ENCODE measurements at places on chromosomes 7 and 10.

GRCh38 chr7:2843711-2844152, 376 bp downstream of the GNA12 start:
- no peak for DNase-seq

DNA sequence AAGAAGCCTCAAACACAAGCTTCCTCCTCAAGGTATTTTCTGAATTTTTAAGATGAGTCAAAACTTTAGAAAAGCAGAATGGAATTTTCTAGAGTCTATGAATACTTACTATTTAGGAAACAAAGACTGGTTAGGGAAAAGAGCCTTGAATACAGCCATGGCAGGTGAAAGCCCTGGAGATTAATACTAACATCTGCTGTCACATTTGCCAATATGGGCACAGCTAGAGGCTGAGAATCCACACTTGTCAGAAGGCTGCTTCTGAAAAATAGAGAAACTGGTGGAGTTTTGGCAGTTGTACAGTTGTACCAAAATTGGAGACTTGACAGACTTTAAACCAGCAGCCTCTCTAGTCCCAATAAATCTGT, 24.3 kb upstream of the CNNM1 start:
- DNase-seq, result no peak

DNA sequence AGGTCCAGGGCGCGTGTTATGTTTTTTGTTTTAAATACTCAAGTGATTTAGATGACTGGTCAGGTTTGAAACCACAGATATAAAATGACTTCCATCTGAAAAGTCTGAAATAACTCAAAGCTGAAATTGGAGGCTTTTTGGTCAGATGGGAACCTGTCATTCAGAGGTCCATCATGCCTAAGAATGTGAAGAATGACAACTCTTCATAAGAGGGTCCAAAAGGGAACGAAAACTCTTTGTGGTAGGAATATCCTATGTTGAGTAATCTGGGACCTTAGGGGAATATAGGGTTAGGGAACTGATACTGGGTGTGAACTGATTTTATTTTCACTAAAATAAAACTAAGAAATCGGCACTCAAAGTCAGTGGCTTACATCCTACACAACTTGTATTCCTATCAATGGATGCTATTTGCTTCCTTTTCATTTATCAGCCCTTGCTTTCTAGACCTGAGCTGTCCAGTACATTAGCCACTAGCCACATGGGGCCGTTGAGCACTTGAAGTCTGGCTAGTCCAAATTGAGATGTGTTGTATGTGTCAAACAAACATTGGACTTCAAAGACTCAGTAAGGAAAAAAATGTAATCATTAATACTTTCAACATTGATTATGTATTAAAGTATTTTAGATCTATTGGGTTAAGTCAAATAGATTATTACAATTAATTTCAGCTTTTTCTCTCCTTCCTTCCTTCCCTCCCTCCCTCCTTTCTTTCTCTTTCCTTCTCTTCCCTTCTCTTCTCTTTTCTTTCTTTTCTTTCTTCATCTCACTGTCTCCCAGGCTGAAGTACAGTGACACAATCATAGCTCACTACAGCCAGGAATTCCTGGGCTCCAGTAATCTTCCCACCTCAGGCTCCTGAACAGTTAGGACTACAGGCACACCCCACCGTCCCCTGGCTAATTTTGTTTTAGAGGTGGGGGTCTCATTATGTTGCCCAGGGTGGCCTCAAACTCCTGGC, 56.5 kb upstream of the KDM7A start:
- DNase-seq, result no peak

DNA sequence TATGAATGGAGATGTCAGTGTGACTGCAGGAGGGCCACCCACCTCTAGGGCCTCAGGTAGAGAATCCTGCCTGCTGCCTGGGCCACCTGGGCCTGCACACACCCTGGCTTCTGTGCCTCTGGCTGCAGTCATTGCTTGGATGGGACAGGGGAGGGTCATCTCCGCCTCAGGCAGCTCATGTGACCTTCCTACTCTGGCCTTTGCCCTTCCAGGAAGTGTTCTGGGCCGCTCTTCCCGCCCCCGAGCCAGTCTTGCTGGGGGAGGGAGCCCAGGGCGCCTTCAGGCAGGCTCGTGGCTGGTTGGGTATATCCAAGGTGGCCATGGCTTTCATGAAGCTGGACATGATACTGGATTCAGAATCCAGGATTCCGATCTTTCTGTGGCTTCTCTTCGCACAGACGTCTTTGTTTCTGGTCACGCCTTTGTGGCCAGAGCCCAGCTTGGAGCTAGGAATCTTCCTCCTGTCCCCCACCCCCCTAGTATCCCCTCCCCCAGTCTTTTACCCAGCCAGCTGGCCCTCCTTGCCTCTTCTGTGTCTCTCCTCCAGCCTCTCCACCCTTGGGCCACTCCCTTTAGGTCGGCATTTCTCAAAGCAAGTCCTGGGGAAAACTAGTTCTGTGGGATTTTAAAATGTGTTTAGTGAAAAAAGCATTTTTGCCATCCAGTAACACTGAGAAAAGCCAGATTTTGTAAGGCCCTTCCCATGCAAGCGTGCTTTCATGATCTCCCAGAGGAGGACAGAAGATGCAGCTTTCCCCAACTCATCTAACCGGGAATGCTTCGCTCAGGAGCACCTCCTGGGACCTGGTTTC, 119.6 kb downstream of the ZMIZ1 start:
- no peak for DNase-seq

DNA sequence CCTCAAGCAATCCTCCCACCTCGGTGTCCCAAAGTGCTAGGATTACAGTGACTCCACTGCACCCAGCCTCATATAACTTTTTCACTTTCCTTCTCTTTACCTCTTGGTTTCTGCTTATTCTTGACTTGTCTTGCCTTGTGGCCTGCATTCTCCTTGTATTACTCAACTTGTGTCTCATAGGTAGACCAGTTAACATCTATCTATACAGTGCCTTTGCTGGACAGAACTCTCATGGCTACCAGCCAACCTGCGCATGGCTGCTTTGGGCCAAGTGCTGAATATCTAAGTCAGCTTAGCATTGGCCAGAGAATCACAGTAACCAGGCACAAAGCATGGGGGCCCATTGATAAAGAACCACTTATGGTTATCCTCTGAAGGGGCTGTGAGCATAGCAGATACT, 42.6 kb upstream of the ZNRF2 start:
- no peak for DNase-seq

DNA sequence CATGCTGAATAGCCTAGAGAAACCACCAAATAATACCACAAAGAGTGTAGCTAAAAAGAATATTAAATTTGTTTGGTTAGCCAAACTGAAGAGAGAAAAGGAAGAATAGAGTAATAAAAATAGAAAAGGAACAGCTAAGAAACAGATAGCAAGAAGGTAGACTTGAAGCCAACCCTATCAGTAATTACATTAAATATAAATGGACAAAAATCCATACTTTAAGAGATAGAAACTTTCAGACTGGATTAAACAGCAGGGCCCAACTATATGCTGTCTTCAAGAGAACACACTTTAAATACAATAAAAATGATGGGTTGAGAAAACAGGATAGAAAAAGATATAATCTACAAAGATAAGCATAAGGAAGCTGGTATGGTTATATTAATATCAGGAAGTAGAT, 31.2 kb downstream of the IL2RA start:
- no peak for DNase-seq

GRCh38 chr10:3887885-3888476, 103.0 kb upstream of the KLF6 start:
- DNase-seq, result peak; percentile 84

- DNase-seq, result no peak
Measured at GRCh38 chr10:97643441-97643985, 3.0 kb downstream of the PI4K2A start.

DNA sequence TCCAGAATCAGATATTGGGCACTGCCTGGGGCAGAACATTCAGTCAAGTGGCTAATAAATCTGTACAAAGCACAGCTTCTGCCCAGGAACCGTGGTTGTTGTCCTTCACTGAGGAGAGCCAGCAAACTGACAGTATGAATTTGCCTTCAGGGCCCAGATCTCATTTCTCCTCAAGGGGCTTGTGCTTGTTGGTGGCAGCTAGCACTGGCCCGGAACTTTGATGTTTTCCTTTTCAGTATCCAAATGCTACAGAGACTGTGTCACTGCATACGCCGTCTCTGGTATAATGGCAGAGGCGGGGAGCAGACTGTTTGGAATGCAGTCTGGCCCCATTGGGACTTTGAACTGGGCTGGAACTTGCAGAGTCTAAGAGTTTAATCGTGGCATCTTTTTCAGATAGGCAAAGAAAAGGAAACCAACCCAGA, 30.4 kb upstream of the ADD3 start:
- DNase-seq, result no peak

- DNase-seq, result peak; percentile 9
Measured at GRCh38 chr7:66013938-66014337, 31.9 kb upstream of the GUSB start.

GRCh38 chr10:77531441-77532001, 106.1 kb downstream of the KCNMA1 start:
- DNase-seq, result peak; percentile 62

- DNase-seq, result no peak
Measured at GRCh38 chr10:122882766-122883165, 3.4 kb upstream of the FAM24B start.

DNA sequence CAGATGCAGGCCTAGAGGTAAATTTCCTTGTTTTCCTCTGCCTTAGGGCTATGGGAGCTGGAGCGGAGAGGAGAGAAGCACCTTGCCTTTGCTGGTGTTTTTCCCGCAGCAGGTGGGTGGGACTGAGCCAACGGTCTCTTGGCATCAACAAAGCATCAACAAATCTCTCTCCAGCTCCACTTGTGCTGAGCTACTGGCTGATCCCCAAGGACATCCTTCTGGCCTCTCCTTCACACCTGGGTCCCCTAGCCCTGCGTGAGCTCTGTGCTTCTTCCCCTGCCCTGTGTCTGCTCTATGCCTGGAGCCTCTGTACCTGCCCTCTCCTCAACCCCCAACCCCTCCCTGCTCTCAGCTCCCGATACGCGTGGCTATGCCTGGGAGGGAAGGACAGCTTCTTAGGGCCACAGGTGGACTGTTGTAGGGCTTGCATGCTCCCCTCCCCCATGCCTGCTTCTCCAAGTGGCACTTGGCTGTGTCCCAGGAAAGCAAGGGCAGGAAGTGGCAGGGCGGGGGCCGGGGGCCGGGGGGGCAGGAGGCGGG, 3.2 kb upstream of the CLDN4 start:
- no peak for DNase-seq

GRCh38 chr7:50304911-50305582, 531 bp downstream of the IKZF1 start:
- DNase-seq, result no peak

DNA sequence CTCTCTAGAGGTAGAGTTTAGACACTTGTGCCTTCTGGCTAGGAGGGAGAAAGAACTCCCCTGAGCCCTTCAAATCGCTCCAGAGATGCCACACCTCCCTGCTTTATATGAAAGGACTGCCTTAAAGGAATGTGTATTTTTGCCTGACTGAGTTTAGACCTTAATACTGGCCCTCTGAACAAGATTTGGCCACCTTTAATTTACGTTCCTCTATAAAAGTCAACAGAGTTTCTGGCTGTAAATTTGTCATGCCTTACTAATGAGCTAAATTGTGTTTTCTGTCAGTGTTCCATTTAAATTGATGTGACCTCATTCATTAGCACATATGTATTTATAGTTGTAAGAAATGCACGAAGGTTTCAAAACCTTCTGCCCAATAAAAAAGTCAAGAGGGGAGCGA, 48.0 kb downstream of the SEMA3C start:
- DNase-seq, result no peak

DNA sequence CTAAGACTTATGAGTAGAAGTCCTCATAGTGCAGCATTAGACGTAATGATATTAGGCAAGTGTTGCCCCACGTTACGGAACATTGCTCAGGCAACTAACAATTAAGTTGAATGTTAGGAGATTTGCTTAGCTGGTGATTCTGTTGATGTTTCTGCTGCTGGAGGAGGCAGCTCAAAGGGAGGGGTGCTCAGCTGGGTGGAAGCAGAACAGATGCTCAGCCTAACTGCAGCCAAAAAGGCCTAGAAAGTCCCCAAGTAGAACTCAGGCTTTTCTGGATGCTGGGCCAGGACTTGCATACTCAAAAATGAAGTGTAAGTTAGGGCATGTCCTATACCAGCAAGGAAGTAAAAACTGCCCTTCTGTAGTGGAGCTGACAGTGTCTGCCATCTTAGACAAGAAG, 201.4 kb downstream of the ADRA2A start:
- DNase-seq, result no peak

GRCh38 chr10:122019414-122019975, 30.5 kb downstream of the TACC2 start:
- no peak for DNase-seq

GRCh38 chr10:88064608-88065382, 201.4 kb downstream of the PTEN start:
- DNase-seq, result peak; percentile 72

GRCh38 chr10:20407357-20407756, 489.8 kb downstream of the NEBL start:
- no peak for DNase-seq

- DNase-seq, result no peak
Measured at GRCh38 chr10:59587083-59587755, 122.4 kb downstream of the SLC16A9 start.

GRCh38 chr7:739455-739982, 12.4 kb upstream of the PRKAR1B start:
- DNase-seq, result no peak

DNA sequence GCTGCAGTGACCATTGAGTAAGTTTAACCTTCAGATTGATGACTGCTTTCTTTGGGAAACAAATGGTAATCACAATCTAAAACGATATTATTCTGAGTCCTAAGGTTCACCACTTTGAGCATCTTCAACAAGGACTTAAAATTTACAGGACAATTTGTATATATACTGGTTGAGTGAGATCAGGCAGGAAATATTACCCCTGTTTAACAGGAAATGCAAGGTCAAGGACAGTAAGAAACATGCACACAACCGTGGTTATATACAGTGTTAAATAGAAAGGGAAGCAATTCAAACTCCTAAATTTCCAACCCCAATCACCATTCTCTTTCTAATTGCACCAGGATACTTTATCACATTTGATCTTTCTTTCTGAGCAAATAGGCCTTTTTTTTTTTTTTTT, 96.1 kb downstream of the ZNF277 start:
- no peak for DNase-seq

DNA sequence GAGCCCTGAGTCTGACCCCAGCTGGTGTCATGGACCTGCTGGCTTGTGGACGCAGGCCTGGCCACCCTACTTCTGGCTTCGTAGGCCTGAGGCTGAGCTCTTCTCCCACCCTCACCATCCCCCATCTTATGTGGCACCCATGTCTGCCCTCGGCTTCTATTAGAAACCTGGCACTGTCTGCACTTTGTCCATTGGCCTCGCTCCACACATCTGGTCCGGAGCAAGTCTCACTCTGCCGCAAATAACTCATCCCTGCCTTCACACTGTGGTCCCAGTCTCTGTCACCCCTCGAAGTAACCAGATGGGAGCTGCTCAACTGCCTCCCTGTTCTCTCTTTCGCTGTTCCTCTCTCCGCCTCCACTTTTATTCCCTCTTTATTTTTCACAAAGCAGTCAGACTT, 78.6 kb downstream of the TRRAP start:
- no peak for DNase-seq

DNA sequence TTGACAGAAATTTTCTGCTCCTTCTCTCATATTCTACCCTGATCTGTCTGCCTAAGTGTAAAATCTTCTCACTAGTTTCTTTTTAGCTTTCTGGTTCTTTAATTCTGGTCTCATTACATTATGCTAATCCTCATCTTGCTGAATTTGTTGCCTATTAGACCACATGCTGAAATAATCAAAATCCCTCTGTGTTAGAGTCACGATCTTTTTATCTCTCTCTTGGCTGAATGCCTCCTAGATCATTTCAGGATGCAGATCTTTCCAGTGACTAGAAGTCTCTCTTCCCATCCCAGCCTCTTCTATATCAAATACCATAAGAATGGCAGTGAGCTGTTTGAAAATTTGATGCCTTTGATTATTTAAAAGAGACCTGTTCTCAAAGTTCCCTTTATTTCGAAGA, 661.9 kb downstream of the SORCS1 start:
- no peak for DNase-seq

Measured in skeletal muscle cell (primary cell).